ENCODE measurements at places on chromosomes 1 and 21.

- DNase-seq = no peak
Observed at GRCh38 chr1:203145321-203146041, 18.0 kb downstream of the ADORA1 start.

DNA sequence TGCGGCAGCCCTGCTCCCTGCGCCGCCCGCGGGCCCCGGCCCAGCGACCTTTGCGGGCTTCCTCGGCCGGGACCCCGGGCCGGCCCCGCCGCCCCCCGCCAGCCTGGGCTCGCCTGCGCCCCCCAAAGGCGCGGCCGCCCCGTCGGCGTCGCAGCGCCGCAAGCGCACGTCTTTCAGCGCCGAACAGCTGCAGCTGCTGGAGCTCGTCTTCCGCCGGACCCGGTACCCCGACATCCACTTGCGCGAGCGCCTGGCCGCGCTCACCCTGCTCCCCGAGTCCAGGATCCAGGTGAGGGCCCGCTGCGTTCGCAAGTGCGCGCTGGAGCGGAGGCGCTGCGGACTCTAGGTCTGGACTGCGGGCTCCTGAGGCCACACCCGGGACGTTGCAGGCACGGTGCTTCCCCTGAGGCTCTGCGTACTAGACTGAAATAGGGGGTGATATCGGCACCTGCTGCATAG lies 351 bp downstream of the MIXL1 start:
- DNase-seq = no peak

DNA sequence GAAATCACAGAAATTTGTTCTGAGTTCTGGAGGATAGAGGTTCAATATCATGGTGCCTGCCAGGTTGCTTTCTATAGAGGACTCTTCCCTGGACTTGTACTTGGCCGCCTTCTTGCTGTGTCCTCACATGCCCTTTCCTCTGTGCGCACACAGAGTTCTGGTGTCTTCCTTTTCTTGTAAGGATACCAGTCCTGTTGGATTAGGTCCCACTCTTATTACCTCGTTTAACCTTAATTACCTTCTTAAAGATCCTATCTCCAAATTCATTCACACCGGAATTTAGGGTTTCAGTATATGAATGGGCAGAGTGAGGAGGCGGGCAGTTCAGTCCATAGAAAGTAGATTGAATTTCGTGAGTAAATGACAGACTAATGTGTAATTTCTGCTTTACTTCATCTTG lies 413.9 kb downstream of the NCAM2 start:
- no peak for DNase-seq

DNA sequence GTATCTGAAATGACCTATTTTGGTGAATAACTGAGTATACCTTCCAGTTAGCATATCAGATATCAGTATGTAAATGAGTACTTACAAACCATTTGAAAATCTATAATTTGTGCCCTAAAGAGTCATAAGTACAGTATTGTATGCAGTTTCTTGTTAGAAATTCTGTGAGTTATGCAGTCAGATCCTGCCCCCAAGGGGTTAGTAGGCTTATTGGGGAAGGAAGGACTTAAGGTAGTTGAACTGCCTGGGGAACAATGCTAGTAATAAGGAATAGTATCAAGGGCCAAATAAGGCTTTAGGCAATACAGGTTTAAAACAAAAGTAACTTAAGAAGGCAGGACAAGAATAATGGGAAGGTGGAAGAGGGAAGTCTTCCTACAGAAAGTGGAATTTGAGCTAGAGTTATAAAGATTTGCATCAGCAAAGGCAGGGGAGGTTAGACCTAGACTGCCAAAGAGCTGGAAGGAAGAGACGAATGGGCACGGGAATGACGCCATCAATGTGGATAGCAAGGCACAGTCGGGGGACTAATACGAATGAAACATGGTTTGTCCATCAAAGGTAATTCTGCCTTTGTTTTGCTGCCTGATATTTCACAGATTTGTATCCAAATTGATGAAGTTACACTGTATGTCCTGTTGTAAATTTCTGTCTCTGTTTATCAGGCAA lies 182.9 kb upstream of the DPYD start:
- DNase-seq = no peak

DNA sequence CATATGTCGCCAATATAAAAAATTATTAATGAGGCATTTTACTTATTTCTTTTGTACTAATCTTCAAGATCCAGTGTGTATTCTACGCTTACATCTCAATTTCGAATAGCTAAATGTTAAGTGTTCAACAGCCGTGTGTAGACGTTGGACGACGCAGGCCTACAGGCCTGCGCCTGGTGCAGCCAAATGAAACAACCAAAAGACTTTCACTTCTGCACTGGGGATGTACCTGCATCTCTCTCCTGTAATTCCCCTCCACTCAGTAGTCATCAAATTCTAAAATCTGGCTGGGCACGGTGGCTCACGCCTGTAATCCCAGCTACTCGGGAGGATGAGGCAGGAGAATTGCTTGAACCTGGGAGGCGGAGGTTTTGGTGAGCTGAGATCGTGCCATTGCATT lies 76.8 kb upstream of the HNRNPU start:
- DNase-seq = no peak

DNA sequence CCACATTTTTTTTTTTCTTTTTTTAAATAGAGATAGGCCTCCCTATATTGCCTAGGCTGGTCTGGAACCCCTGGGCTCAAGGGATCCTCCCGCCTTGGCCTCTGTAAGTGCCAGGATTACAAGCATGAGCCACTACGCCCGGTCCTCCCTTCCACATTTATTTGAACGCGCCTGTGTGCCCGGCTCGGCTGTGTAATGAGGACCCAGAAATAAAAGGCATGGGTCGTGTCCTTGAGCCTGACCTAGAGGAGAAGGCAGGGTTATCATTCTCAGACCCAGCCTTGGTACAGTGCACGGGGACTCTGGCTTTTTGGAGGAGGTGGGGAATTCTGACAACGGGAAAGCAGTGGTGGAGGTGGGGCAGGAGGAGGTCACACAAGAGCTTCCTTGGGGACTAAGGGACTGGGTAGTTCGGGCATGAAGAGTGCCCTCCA lies 841 bp downstream of the CENPF start:
- no peak for DNase-seq

- DNase-seq = peak; percentile 33
Observed at GRCh38 chr1:200258447-200259375, 151.1 kb downstream of the ZNF281 start.

- DNase-seq = no peak
Observed at GRCh38 chr1:186849826-186850225, 21.1 kb downstream of the PLA2G4A start.

- DNase-seq = no peak
Observed at GRCh38 chr1:199856216-199856780, 171.2 kb upstream of the NR5A2 start.

- DNase-seq = no peak
Observed at GRCh38 chr1:109796484-109797302, 33.0 kb upstream of the EPS8L3 start.

GRCh38 chr1:209742409-209743144 lies 13.3 kb upstream of the TRAF3IP3 start:
- DNase-seq = no peak

- DNase-seq = no peak
Observed at GRCh38 chr1:3711381-3711779, 40.9 kb upstream of the CCDC27 start.

DNA sequence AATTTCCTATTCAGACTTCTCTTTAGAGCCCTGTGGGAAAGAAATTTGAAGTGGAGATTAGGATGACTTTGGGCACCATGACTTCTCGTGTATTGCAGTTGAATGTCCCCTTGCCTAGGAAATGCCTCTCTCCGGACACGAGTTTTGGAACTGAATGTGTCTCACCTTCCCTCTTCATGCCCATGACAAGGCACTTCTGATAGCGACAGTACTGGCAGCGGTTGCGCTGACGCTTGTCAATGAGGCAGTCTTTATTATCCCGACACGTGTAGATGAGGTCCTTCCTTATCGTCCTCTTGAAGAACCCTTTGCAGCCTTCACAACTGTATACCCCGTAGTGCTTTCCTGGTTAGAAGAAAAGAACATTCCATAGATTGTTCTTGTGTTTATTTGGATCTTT lies 28.1 kb downstream of the RXRG start:
- DNase-seq = no peak

GRCh38 chr21:34122047-34122446 lies 48.7 kb downstream of the MRPS6 start:
- DNase-seq = no peak

GRCh38 chr1:52727114-52727586 lies 897 bp downstream of the ZYG11B start:
- peak; percentile 18 for DNase-seq

- DNase-seq = no peak
Observed at GRCh38 chr1:171645553-171646248, 6.8 kb downstream of the MYOC start.

- no peak for DNase-seq
Observed at GRCh38 chr1:46725736-46726108, 6.8 kb upstream of the EFCAB14 start.

GRCh38 chr21:38148046-38148445 lies 108.7 kb upstream of the KCNJ15 start:
- DNase-seq = no peak

- peak; percentile 50 for DNase-seq
Observed at GRCh38 chr21:33761441-33762036, 119.2 kb downstream of the ITSN1 start.

Measured in SW 1271 (cell line).